ENCODE measurements at places on chromosomes 16 and 17. TPM values are rescaled to one million over a fixed set of nuclear protein-coding genes. Genes with fewer than 3 reads are reported as not detected.

Gene ALKBH5
- total RNA-seq = 57.5 TPM

Gene ABCA3
- 22.8 TPM for total RNA-seq

Gene LUC7L
- 46.9 TPM for total RNA-seq

Gene GH1
- not detected for total RNA-seq

Gene DPEP2
- not detected for total RNA-seq

Gene RBFOX1
- not detected for total RNA-seq

Gene RAD51C
- 52.4 TPM for total RNA-seq

Gene SLC5A2
- 0.16 TPM for total RNA-seq

Gene VMO1
- total RNA-seq = 1.7 TPM

Gene CTRB2
- total RNA-seq = not detected

Gene C17orf67
- total RNA-seq = 2.4 TPM

Gene EIF3C
- total RNA-seq = 260 TPM
